Amniotic epithelial cell (primary cell): ENCODE measurements at places on chromosomes 5 and 9.
A peak's percentile ranks its signal among the peaks of the same experiment; 100 is the strongest.

DNA sequence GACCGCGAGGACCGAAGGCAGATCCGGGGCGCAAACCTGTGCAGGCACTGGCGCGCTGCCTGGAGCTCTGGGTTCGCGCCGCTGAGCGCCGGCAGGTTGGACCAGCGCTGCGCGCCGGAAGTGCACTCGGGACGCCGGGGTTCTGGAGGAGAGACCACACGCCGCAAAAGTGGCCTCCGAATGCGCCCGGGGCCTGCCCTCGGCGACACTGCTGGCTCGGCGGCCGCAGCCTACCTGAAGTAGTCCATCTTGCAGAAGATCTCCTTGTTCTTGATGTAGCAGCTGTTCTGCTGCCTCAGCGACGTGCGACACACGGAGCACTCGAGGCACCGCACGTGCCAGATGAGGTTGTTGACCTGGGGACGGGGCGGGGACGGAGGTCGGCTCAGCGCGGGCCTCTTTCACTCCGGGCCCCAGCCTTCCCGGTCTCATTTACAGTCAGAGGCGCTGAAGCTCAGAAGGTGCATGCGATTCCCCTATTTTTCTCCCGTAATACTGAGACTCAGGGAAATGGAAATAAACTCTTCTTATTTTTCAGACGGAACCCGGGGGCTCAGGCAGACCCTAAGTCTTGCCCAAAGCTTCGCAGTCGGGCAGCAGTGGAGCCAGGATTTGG is 2.5 kb downstream of the LHX6 start:
- no peak for DNase-seq

DNA sequence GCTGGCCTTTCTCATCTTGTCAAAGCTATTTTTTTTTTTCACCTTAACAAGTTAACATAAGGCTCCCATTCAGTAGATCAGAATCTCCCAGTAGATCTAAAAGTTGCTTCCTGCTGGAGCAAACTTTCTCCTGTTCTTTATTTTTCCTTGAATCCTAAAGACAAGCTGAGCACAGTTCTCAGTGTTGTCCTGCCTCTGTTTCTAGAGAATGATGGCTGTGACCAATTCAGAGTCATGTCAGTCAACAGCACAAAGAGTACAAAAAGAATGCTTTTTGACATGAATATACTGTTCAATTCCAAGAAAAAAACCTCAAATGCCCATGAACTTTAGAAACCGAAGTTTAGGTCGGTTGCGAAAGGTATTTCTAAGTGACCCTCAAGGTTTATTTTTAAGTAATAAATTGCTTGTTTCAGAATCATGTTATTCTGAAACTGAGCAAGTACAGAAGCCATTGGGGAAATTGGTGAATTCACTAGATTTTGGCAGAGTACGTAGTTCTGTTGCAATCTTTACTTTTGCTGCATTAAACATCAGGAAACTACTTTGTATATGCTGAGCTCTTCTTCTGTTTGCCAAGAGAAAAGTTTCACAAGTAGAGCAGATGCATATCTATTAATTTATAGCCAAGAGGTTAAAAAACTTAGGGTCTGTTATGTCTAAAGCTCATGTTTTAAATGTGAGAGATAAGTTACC is 161.7 kb upstream of the RPS23 start:
- DNase-seq = peak; percentile 28

GRCh38 chr9:3434594-3434993 is 91.2 kb downstream of the RFX3 start:
- DNase-seq = peak; percentile 98

GRCh38 chr5:146084376-146084775 is 21.0 kb downstream of the PLAC8L1 start:
- DNase-seq = no peak

GRCh38 chr9:124500028-124500795 is 7.0 kb downstream of the NR5A1 start:
- DNase-seq = no peak

GRCh38 chr9:121593066-121593465 is 58.4 kb upstream of the DAB2IP start:
- peak; percentile 35 for DNase-seq

DNA sequence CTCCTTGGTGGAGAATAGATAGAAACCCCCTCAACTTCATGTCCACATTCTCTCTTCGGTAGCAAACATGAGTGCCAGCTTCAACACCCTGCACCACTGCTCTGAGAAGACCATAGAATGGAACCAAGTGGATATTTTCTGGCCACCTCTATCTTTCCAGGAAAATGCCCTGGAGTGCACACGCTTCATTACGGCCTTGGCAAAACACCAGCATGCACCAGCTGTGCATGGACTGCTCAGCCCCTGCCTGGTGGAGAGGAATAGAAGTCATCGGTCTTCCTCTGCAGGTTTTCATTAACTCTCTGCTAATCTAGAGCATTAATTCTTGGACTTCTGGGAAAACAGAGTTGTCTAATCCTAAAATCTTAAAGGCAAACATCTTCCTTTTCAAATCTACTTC is 211.6 kb upstream of the TMEM161B start:
- DNase-seq = no peak

- peak; percentile 87 for DNase-seq
Measured at GRCh38 chr5:139600336-139600949, 39.3 kb downstream of the UBE2D2 start.

DNA sequence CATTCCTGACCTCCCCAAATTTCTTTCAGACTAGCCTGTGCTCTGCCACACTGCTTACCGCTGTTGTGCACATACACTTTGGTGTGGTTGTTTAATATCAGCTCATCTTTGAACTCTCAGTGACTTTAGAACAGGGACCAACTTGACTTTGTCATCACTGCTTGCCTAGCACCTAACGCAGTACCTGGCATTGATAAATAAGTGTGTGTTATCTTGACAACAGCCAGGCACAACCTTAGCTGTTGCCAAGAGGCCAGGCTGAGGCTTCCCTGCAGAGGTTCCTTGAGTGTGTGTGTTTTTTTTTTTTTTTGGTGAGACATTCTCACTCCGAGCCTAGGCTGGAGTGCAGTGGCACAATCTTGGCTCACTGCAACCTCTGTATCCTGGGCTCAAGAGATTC is 41.0 kb upstream of the SLC28A3 start:
- DNase-seq = peak; percentile 56

GRCh38 chr5:120446068-120446492 is 18.0 kb upstream of the PRR16 start:
- peak; percentile 97 for DNase-seq

GRCh38 chr5:77960305-77960704 is 184.2 kb upstream of the TBCA start:
- DNase-seq = no peak

GRCh38 chr9:38421498-38422211 is 2.6 kb downstream of the IGFBPL1 start:
- no peak for DNase-seq

DNA sequence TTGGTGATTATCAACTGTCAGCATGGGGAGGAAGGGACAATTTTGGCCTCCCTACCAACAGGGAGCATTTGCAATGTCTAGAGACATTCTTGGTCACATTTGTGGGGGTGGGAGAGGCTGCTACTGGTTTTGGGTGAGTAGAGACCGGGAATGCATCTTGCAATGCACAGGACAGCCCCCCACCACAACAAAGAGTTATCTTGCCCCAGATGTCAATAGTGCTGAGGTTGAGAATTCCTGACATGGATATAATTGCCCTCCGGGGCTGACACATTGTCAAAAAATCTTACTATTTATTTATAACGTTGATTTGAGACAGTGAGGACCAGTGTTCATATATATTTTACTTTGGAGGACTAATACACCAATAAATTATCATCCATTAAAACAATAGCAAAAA is 316.1 kb downstream of the PSAT1 start:
- DNase-seq = no peak

DNA sequence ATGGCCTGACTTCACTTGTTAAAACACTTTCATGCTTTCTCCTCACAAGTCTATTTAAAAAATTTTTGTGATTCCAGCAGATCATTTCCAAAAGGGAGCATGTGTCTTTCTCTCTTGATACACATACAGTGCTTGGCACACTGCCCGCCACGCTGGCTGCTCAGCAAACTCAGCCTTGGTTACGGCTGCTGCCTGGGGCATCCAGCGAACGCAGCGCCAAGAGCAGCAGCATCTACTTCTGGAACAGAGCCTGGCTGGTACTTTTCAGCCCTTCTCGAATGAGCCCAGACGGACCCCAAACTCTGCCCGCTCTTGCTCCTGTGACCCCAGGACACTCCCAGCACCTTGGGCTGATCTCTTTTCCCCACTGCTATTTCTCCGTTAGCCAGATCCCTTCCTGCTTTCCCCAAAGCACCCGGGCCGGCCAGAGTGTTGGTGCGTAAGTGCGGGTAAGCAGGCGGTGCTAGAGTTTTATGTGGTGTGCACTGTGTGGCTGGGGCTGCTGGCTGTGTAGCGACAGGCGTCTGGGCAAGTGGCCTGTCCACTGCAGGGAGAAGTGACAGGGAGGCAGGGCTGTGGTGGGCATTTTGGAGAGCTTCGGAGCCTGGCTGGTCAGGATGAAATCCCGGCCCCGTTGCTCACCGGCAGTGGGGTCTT is 73.2 kb downstream of the SH3PXD2B start:
- no peak for DNase-seq

DNA sequence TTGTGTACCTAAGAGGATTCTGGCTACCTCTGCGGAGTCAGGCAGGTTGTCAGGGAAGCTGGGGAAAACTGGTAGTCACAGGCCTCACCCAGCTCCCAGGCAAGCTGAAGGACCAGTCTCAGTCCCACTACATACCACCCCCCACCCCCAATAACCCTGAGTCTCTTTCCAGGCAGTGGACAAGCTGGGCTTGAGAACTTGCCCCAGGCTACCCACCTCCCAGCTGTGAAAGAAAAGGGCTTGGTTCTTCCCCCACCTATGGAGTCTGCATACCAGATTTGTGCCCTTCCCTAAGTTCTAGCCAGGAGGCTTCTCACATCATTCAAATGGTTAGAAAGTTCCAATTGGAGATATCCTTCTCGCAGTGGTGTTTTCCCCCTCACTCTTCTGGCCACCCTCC is 1678.8 kb downstream of the MAT2B start:
- DNase-seq = no peak

DNA sequence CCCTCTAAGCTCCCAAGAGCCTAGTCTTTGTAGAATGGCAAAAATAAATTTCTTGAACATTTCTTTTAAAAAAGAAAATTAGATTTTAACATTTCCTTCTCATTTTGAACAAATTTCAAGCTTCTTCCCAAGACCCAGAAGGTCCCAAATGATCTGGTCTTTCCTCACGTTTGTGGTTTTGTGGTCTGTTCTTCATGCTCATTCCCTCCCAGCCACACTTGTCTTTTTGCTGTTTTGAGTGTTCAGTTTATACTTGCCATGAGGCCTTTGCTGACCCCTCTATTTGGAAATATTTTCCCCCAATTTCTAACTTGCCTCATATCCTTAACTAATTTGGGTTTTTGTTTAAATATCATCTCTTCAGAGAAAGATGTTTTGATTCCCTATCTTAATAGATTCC is 133.4 kb upstream of the PAPPA start:
- DNase-seq = peak; percentile 44

DNA sequence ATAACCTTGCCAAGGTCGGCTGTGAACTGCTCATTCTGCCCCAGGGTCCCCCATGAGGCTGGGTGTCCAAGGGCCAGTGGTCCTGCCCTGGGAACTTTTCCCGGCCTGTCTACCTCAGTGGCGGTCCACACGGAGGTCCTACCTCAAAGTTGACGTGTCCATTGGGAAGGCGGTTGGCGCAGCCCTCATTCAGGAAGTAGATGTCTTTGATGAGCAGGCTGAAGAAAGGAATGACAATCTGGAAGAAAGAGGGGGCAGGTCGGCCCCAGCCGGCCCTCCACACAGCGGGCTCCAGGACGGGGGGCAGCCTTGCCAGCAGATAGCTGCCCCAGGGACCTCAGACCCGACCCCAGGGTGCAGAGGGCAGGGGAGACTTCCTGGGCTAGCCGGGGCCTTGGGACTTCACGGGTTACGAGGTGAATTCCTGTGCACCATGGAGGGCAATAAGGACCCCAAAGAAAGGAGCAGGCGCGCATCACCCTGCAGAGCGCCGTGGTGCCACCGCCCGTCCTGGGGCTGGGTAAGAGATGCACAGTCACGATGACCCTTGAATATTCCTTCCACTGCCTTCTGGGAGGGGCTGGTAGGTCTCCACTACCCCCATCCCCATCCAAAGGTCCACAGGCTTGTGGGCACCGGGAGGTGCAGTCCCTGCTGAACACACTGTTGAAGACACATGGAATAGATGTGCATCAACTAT is 42.9 kb upstream of the RNF130 start:
- no peak for DNase-seq

- no peak for DNase-seq
Measured at GRCh38 chr9:38651400-38652042, 31.1 kb upstream of the ANKRD18A start.
